Activated CD8-positive, alpha-beta T cell treated with anti-CD3 and anti-CD28 coated beads, Interleukin-2, amount 10 ng/mL, durations not matched to agents 7 days and 5 days (primary cell): ENCODE measurements at places on chromosomes 4 and X.

- DNase-seq: peak; percentile 75
Measured at GRCh38 chr4:99811850-99812249, 4.8 kb upstream of the DAPP1 start.

- no peak for DNase-seq
Measured at GRCh38 chr4:150176547-150176946, 98.3 kb downstream of the DCLK2 start.

DNA sequence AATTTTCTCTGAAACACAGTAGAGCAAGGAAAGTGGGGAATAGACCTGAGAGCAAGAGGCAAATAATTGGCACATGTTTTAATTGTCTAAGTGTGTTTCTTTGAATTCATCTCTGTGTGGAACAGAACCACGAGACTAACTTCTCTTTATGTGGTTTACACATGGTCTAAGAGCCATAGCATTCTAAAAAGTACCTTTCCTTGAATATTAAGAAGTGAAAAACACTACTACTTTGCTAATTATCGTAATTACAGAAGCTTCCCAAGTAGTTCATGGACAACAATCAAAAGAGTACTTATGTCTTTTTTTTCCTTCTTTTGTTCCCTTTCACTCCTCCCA, 2.9 kb upstream of the CYBB start:
- DNase-seq: no peak

GRCh38 chr4:72797486-72797885, 228.5 kb upstream of the ADAMTS3 start:
- DNase-seq: no peak

DNA sequence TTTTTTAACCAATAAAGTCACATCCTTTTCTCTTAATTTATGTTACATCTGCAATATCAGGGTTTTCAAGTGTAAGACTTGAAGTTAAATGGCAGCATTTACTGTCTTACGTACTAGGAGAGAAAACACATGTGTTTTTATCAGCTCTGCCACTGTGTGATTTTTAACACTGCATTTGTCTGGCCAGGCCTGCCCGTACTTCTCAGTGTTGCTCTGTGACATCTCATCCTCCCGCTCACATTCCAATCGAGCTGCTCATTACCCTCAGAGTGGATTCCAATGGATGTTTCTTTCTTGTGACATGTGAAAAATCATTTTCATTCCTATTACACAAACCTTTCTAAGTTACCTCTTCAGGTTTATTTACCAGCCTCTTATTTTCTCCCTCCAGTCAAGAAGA, 420.3 kb downstream of the FAT4 start:
- no peak for DNase-seq

DNA sequence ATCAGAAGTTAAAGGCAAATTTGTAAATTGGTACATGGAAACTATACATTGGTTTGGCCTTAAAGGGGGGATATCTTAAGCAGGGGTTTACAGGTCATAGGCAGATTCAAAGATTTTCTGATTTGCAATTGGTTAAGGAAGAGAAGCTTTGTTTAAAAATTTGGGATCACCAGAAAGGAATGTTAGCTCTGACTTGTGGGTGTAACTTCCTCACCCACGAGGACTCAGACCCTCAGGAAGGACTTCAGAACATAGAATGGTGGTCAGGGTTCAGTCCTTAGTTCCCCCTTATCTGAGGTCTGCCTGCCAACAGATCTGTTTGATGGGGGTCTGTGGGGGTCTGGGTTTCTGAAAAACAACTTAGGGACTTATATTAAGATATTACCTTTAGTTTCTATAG, 427.4 kb upstream of the DIPK2B start:
- DNase-seq: no peak

GRCh38 chrX:126489116-126489695, 63.4 kb downstream of the DCAF12L1 start:
- DNase-seq: no peak

- no peak for DNase-seq
Measured at GRCh38 chr4:150206265-150206664, 128.0 kb downstream of the DCLK2 start.

DNA sequence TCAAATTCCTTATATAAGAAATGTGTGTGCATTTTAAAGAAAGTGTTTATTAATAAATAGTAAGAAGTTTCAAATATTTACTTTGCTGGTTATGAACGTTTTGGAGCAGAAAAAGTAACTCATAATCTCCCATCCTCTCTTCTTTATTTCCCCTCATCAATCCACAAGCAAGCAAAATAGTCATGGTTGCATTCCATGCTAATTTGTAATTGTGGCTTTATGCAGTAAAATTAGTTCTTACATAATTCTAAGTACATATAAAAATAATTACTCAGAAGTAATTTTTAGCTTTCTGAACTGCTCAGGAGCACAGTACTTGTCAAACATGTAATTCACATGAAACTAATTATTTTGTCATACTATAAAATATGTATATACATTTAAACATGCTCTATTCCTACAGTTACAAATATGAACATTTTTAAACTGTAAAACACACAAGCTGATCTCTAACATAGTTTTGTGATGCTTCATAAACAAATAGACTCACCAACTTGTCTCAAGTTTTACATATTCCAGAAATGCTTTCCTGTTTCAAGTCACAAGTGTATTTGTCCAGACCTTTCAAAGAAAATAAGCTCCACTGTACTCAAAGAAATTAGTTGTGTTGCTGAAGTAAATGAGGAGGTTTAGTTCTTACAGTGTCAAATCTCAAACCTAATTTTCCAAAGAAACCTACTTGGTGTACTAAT, 218.9 kb downstream of the PABPC4L start:
- no peak for DNase-seq

- no peak for DNase-seq
Measured at GRCh38 chr4:19786616-19787015, 465.1 kb upstream of the SLIT2 start.

DNA sequence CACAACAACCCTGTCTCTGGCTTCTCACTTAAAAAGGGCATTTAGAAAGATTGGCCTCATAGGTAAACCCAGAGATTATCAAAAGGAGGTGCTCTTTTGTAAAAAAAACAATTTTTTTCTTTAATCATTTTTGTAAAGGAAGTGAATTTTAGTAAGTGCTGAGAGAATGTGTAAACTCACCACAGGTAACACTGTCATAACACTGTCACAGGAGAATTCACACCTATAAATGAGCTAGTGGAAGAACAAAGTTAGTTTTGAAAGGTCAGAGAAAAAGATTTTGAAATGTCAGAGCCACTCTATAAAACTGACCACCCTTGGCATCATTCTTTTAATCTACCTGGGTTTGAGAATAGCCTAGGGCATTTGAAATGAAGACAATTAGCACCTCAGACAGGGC, 3.3 kb upstream of the SH2D1A start:
- no peak for DNase-seq

- DNase-seq: no peak
Measured at GRCh38 chr4:15913631-15913970, 24.9 kb downstream of the FGFBP1 start.

- no peak for DNase-seq
Measured at GRCh38 chr4:10619220-10619619, 65.3 kb downstream of the CLNK start.

GRCh38 chr4:126268106-126268505, 953.4 kb downstream of the FAT4 start:
- no peak for DNase-seq

DNA sequence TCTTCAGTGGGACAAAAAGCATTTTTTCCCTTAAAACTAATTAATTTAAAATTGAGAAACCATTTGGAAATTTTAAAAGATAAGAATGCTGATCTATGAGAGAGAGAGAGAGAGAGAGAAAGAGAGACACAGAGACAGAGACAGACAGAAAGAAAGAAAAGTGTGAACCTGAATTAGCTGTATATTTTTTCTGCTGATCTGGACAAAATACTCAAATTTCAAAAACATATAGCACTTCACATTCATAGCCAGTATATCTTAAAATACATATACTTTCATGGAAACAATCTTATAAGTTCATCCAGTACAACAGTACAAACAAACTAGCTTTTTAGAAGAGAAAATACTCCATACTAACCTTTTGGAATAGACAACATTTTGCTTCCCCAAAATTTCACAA, 18.4 kb downstream of the ENOX2 start:
- no peak for DNase-seq

- no peak for DNase-seq
Measured at GRCh38 chr4:36930562-36931111, 313.9 kb upstream of the NWD2 start.

- no peak for DNase-seq
Measured at GRCh38 chrX:99777912-99778311, 632.2 kb downstream of the PCDH19 start.

DNA sequence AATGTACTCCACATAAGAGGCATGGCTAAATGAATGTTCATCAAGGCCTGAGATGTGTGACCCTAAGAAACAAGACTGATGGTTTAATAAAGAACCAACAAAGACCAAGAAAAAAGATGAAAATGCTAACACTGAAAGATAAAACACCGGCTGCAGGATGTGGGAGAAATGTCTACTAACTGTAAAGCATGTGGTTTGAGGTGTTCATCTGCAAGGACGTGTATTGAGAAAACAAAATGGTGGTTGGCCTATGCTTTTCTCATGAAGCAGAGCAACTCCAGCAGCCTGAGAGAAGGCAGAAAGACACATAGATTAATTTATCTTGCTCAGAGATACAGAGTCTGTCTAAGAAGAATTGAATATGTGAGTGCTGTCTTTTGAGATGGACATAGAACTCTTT, 109.3 kb downstream of the KDR start:
- no peak for DNase-seq

- no peak for DNase-seq
Measured at GRCh38 chrX:112802541-112802940, 38.1 kb downstream of the AMOT start.

GRCh38 chrX:98956014-98956413, 1454.1 kb downstream of the PCDH19 start:
- no peak for DNase-seq

- DNase-seq: no peak
Measured at GRCh38 chrX:3299636-3300035, 46.8 kb downstream of the MXRA5 start.

- DNase-seq: no peak
Measured at GRCh38 chrX:112851806-112852205, 11.2 kb upstream of the AMOT start.

DNA sequence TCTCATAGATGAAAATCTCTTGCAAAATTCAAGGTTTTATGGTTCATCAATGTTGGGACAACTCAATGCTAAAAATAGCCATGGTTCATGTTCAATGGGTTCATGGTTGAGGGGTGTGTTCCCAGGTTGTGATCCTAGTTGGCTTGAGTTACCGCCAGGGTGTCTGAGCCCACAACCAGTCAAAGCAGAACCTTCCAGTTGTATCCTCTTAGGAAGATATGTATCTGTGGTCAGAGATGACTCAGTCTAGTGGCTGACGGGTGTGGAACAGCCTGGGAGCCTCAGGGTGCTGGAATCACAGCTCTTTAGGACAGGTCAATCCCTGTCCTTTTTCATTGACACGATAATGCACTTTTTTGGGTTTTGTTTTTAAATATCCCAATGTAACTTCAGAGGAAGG, 192.3 kb upstream of the NR3C2 start:
- no peak for DNase-seq

DNA sequence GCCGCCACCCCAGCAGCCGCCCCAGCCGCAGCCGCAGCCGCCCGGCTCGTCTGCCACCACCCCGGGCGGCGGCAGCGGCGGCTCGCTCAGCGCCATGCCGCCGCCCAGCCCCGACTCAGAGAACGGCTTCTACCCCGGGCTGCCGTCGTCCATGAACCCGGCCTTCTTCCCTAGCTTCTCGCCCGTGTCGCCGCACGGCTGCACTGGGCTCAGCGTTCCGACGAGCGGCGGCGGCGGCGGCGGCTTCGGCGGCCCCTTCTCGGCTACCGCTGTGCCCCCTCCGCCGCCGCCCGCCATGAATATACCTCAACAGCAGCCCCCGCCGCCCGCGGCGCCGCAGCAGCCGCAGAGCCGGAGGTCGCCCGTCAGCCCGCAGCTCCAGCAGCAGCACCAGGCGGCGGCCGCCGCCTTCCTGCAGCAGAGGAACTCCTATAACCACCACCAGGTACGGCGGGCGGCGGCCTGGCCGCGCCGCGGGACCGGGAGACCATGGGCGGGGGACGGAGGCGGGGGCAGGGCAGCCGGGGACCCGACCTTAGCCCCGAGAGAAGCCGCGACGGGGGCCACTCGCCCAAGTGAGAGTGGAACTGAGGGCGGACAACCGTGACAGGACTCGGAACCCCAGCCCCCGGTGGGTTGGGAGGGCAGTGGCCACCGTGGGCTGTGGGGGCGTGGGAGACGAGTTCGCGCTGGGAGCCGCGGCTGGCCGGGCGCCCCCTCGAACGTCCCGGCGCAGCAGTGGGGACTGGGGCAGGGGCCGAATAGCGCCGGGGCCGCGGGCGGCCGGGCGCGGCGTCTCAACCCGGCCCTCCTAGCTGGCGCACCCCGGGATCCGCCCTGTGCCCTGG, 1.8 kb downstream of the CPEB2 start:
- peak; percentile 55 for DNase-seq

- DNase-seq: peak; percentile 68
Measured at GRCh38 chr4:79917246-79917645, 155.8 kb downstream of the ANTXR2 start.

DNA sequence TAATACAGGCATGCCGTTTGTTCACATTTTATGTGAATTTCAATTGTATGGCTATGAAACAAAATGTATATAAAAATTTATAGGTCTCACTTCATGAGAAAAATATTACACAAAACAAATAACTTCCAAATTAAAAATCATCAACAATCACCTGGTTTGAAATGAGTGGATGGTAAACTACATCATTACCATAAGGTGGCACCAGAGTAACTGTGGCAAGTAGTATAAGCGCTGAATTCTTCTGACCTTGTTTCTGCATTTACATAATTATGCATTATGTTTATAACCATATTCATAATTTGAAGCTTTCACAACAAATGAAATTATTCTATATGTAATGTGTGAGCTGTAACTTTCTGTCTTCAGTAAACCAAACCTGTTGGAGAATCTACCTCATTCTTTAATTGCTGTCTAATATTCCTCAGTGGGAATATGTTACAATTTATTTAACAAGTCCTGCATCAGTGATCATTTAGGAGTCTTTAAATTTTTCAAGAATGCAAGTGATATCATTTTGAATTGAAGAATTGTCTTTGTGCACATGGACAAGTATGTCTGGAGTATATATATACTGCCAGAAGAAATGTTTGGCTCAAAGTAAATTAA, 55.2 kb downstream of the MMRN1 start:
- no peak for DNase-seq

DNA sequence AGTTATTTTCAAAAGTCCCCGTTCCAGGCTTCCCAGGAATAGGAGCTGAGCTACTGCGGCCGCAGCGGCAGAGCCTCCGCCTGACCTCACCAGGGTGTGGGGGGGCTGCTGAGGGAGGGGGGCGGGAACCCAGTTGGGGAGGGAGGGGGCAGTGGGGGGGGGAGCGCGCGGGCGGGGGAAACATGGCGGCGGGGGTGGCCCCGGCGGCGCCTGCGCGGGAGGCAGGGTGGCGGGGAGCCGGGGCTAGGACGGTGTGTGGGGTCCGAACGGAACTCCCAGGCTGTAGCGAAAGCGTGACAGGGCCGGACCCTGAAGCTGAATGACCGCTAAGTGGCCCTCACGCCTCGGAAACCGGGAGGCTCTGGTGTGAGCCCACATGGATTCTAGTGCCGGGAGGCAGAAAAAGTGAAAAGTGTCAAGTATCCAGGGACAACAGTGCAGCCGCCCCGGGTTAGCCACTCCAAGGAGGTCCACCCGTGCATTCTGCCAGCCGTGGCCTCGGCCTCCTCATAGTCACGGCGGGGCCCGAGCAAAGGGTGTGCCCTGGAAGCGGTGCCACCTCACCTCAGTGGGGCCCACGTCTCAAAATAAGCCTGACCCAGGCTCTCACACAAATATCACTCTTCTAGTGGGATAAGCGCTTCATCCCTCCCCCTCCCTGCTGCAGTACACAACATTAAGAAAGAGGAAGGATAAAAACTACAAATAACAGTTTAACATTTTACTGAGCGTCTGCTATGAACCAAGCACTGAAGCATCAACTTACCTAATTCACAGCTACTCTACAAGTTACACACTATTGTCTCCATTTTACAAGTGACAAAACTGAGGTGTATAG, at the start of gene KLHL13:
Gene KLHL13 (minus strand): TSS at position 98 of the 838 bp plus-strand sequence. CDS start 88,337 bp downstream, outside the sequence.
- DNase-seq: peak; percentile 20
